Lung (tissue), 17 donors: ENCODE measurements at places on chromosomes 2 and 18. TPM values are rescaled to one million over a fixed set of nuclear protein-coding genes. Genes with fewer than 3 reads are reported as not detected.
A peak's percentile ranks its signal among the peaks of the same experiment; 100 is the strongest.

DNA sequence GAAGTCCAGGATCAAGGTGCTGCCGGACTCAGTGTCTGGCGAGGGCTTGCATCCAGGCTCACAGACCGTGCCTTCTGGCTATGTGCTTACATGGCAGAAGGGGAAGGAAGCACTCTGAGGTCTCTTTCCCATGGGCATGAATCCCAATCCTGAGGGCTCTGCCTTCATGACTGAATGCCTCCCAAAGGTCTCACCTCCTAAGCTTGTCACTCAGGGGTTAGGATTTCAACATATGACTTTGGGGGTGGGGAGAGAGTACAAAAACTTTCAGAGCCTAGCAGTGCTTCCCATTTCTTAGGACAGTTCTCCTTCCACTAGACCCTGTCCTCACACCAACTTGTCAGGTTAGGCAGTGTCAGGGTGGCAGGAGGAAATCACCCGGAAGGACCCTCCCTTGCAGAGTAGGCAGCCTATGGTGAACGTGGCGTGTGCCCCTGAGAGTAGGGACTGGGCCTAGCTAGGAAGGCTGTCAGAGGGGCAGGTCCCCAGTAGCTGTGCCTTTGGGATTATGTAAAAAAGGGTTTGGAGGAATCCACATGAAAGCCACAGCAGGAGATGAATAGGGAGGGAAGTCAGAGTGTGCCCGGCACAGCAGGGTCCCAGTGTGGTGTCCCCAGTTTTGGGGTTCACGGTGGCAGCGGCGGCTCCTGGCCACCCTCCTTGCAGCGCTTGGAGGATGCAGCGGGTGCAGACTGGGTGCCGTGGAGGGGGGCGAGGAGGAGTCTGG, 233.3 kb downstream of the LDLRAD4 start:
- DNase-seq, result no peak

GRCh38 chr2:185245806-185246205, 492.8 kb upstream of the FSIP2 start:
- peak; percentile 3 for DNase-seq

DNA sequence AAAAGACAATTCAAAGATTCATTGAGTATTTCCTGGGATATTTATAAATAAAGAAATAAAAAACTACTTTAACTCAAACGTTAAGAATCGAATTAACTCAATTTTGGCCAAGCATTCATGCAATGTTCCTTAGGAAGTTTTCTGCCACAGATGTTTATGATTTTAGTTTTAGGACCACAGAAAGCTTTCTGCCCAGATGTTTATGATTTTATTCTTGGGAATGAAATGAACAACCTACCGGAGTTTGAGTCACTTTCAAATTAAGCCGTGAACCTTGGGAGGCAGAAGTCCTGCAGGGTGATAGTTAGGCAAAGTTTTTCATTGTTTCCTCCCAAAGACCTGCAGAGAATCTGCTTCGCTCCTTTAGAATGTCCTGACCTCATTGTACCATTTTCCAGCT, 34.7 kb upstream of the MBP start:
- DNase-seq, result no peak

- DNase-seq, result no peak
Observed at GRCh38 chr2:205957452-205958154, 128.4 kb downstream of the INO80D start.

GRCh38 chr2:111657351-111657975, 226.5 kb downstream of the ANAPC1 start:
- DNase-seq, result no peak

DNA sequence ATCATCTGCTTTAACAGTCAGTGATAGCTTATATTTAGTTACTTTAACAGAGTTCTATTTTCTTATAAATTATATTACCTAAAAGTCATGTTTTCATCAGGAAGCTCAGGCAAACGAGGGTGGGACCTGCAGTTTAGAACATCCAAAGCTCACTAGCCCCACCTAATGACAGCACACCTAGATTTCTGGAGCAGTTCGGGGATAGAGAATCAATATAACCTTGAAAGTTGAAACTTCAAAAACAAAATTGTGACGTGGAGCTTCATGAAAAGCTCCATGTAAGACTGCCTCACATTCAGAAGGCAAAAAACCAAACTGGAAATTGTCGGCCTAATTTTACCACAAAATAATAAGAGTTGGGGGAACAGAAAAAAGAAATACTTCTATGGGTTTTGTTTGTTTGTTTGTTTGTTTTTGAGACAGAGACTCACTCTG, 185.9 kb upstream of the CCDC150 start:
- DNase-seq, result peak; percentile 40

DNA sequence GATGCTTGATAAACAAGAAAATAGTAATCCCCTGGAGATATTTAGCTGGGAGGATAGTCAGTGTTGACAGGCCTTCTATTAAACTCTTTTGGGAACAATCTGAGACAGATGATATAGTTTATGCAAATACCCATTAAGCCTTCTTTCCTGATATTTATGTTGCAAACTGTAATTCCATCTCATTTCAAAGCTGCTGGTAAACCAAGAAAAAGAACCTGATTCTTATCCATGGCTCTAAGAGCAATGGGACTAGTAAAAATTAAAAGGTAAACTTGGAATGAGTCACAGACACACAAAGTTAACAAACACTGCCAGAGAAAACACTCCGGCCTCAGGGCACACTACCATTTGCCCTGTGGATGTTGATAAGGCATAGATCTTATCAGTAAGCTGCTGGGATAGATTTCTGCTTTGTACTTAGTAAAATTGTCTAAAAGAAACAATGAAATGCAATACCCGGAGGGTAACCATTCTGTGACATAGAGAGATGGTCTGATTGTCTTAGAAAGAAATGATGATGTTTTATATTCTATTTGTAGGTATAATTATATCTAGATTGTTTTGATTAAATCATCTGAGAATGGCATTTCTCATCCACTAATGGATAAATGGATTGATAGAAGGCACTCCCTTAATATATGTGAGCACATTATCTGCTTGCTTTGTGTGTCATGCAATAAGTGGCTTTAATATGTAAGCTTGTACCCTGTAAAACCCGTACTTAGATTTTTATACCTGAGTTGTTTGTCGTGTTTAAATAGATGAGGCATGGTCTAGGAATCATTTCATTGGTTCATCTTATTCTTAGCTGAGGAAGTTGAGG, 13.2 kb downstream of the GALR1 start:
- DNase-seq, result no peak

GRCh38 chr2:180966378-180966777, 14.0 kb upstream of the UBE2E3 start:
- DNase-seq, result no peak

GRCh38 chr2:68769586-68770270, 35.1 kb downstream of the ARHGAP25 start:
- no peak for DNase-seq

The KLHL14 gene
- 0.16 TPM for polyA plus RNA-seq

The CPLX4 gene
- polyA plus RNA-seq, result 0.01 TPM

The HRH4 gene
- 0.19 TPM for polyA plus RNA-seq

The C18orf63 gene
- polyA plus RNA-seq, result 0.38 TPM

The MC5R gene
- polyA plus RNA-seq, result not detected

The FABP1 gene
- polyA plus RNA-seq, result 0.14 TPM

The IDH1 gene
- polyA plus RNA-seq, result 63.7 TPM

The VWC2L gene
- polyA plus RNA-seq, result 0.01 TPM
